ENCODE measurements at places on chromosomes 11 and 22.

GRCh38 chr22:38078046-38078840 lies 5.7 kb downstream of the SLC16A8 start:
- DNase-seq = no peak

DNA sequence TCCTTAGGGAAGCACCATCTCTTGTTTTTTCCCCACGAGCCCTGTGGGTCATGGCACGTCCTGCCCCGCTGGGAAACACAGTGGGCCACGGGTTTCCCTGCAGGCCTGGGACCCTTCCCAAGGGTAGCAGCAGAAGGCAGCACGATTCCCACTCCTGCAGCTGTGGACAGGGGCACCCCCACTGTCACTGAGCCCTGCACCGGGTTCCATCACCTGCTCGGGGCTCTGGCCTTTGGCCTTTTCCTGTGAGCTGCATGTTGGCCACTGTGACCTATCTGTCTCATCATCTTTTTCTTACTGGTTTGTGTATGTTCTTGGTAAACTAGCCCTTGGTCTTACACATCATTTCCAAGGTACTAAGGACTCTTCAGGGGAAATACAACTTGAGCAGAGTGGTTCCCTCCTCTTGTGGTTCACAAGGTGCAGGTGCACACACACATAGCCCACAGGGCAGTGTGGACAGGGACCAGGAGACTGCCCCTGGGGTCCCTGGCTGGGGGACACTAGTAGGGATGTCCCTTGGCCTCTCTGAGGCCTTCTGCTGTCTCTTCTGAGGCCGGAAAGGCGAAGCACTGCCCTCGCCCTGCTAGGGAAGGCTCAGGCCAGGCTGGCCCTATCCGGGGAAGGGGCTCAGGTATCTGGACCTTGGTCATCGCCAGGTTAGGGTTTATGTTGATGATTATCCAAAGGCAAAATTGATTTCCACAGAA lies 19.0 kb upstream of the TXNRD2 start:
- DNase-seq = no peak

GRCh38 chr11:67530282-67530592 lies 7.0 kb upstream of the CABP2 start:
- DNase-seq = no peak

- no peak for DNase-seq
Observed at GRCh38 chr11:131228378-131228777, 142.0 kb upstream of the NTM start.

DNA sequence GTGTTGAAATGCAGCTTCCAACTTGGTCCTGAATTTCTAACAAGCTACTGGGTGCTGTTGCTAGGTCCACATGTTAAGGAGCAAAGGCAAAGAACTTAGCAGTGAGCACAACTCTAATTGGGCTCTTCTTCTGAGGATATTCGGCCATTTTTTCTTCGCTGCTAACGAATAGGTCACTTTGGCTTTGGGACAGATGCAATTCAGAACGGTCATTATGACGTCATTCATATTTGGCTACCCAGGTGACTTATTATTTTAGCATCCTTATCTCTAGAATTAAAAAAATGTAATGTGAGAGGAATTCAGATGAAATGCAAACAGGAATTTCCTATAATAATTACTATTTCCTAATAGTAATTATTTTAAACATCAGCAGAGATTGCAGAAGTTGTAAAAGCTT lies 13.9 kb downstream of the TMA7B start:
- DNase-seq = no peak

DNA sequence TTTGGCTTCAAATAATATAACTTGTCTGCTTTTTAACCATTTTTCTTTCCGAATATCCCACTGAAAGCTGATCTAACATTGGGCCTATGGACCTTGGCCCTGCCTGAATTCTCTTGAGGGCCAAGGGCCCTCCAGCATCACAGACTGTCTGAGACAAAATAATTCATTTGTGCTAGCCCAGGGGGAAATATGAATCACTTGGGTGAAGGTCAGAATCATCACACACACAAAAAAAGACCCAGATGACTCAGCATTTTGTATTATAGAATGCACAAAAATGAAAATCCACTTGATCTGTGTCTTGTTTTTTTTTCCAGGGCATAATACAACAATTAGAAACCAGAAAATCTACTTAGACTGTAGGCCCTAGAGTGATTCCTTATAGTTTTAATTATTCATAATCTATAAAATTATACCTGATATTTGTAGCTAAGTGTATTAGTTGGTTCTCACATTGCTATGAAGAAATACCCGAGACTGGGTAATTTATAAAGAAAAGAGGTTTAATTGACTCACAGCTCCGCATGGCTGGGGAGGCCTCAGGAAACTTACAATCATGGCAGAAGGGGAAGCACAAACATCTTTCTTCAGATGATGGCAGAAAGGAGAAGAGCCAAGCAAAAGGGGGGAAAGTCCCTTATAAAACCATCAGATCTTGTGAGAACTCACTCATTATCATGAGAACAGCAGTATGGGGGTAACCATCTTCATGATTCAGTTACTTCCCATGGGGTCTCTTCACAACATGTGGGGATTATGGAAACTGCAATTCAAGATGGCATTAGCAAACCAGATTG lies 15.6 kb upstream of the RDX start:
- no peak for DNase-seq

GRCh38 chr11:65021003-65021402 lies 6.2 kb upstream of the SNX15 start:
- DNase-seq = no peak

- no peak for DNase-seq
Observed at GRCh38 chr11:32615422-32615821, 31.8 kb downstream of the EIF3M start.

- DNase-seq = no peak
Observed at GRCh38 chr22:35479985-35480550, 60.6 kb upstream of the RASD2 start.

GRCh38 chr11:121446752-121447156 lies 5.4 kb upstream of the SORL1 start:
- DNase-seq = no peak

- DNase-seq = no peak
Observed at GRCh38 chr11:102868339-102868738, 6.4 kb downstream of the MMP12 start.

- no peak for DNase-seq
Observed at GRCh38 chr11:117766576-117766975, 30.4 kb downstream of the DSCAML1 start.

- no peak for DNase-seq
Observed at GRCh38 chr11:71499125-71499524, 27.9 kb upstream of the KRTAP5-7 start.

- DNase-seq = no peak
Observed at GRCh38 chr11:61684870-61685616, 4.9 kb downstream of the DAGLA start.

DNA sequence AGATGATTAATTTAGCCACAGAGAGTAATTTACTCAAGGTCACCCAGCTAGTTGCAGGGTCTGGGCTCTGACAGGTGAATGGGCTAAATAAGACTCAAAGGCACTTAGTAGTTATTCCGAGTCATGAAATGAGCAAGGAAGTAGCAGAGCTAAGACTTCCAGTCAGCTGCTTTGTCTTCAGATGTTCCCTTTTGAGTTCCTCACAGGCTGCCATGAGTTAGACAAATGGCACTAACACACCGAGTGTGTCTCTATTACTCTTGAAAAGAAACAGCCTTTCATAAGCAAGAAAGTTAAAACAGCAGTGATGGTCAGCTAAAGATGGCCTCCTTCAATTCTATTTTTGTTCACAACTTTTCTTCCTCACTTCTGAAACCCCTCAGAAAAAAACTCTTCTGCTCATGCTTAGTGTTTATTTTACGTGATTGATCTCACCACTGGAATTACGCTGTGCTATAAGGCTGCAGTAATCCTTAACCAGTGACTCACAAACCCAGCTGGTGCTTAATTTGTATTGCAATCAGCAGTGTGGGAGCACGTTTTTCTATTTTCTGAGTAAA lies 389.1 kb downstream of the AASDHPPT start:
- DNase-seq = no peak

GRCh38 chr22:19530751-19531150 lies 6.5 kb upstream of the CLDN5 start:
- no peak for DNase-seq
